ENCODE measurements at places on chromosomes 16 and 17. TPM values are rescaled to one million over a fixed set of nuclear protein-coding genes. Genes with fewer than 3 reads are reported as not detected.

The HSD17B1 gene
- 0.31 TPM for total RNA-seq

The SLC16A5 gene
- 184 TPM for total RNA-seq

The KRTAP9-8 gene
- total RNA-seq: not detected

The ENPP7 gene
- total RNA-seq: 0.94 TPM

The PCTP gene
- 18.7 TPM for total RNA-seq

The RAB11FIP3 gene
- total RNA-seq: 84.9 TPM

The SENP3 gene
- 43.5 TPM for total RNA-seq

The HOXB3 gene
- 99.0 TPM for total RNA-seq

The MILR1 gene
- total RNA-seq: 17.8 TPM

The PRSS27 gene
- total RNA-seq: 2.1 TPM

The RNF222 gene
- total RNA-seq: not detected

The TBC1D28 gene
- total RNA-seq: not detected

The FZD2 gene
- 4.7 TPM for total RNA-seq

The ARL5C gene
- not detected for total RNA-seq

The KRTAP4-3 gene
- total RNA-seq: not detected

The RASL10B gene
- total RNA-seq: 2.4 TPM

The TBC1D3H gene
- total RNA-seq: not detected

The SMIM22 gene
- 36.5 TPM for total RNA-seq

The SLC43A2 gene
- 48.9 TPM for total RNA-seq

The CSF3 gene
- not detected for total RNA-seq

The CA4 gene
- total RNA-seq: 25.3 TPM

The NPIPB6 gene
- 2.4 TPM for total RNA-seq

The TRAPPC1 gene
- total RNA-seq: 149 TPM

The CCDC102A gene
- total RNA-seq: 11.9 TPM

The TMEM92 gene
- 2.4 TPM for total RNA-seq

The PNMT gene
- total RNA-seq: 8.2 TPM

The CES5A gene
- not detected for total RNA-seq

The ABCA5 gene
- 25.1 TPM for total RNA-seq

The NOTUM gene
- not detected for total RNA-seq

The BICDL2 gene
- 12.1 TPM for total RNA-seq

The ABCA10 gene
- 4.2 TPM for total RNA-seq

The ACSM3 gene
- total RNA-seq: 31.5 TPM

The HOXB8 gene
- total RNA-seq: 48.7 TPM

The PSME3IP1 gene
- total RNA-seq: 84.6 TPM

The MEOX1 gene
- 1.4 TPM for total RNA-seq

The ARRB2 gene
- 63.1 TPM for total RNA-seq

The CMTM2 gene
- total RNA-seq: 0.25 TPM

The NOMO2 gene
- total RNA-seq: 87.2 TPM

The KIF18B gene
- 0.44 TPM for total RNA-seq

The WBP2 gene
- 135 TPM for total RNA-seq

The CACNG3 gene
- total RNA-seq: not detected

The RAPGEFL1 gene
- total RNA-seq: 4.3 TPM

The C17orf107 gene
- total RNA-seq: 4.4 TPM

The ITGAL gene
- total RNA-seq: 19.6 TPM

The USP43 gene
- 7.8 TPM for total RNA-seq

The CSH1 gene
- not detected for total RNA-seq

The OMG gene
- total RNA-seq: not detected

The MIEN1 gene
- total RNA-seq: 51.6 TPM

All from kidney (tissue), 22 donors.